Trophoblast cell (in vitro differentiated cells and primary cell): ENCODE measurements at places on chromosomes 1 and 21.
A peak's percentile ranks its signal among the peaks of the same experiment; 100 is the strongest.

GRCh38 chr1:94519351-94519750 is 22.2 kb downstream of the F3 start:
- DNase-seq, result no peak

DNA sequence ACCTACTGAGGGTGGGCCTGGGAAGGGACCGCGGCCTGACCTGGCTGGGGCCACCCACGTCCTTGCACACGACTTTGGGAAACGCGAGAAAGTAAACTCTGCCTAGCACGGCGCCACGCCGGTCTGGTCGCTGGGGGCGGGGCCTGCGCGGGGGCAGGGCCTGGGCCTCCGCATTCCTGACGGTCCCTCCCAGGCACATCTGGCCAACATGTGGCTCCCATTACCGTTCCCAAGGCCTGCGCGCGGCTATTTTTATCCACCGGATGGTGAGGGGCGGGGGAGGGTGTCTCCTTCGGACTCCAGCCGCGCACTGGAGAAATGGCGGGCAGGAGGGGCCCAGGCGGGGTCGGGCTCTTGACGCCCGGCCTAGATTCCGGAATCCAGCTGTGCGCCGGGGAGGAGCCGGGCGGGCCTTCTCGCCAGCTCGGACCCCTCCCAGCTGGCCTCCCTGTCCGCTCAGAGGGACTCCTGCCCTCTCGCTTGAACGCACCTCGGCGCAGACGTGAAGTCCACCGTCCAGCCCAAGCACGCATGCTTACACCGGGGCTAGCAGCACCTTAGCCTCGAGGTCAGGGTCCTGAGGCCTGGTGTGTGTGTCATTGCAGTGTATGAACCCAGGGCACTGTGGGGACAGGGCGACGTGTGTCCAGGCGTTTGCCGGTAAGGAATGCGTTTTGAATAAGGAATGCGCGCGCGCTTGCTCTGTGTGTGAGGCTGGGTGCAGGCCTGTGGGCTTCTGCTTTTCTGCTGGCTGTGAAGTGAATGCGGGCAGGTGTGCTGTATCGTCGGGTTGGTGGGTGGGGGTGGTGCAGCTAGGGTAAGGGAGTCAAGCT is 2.1 kb downstream of the EVA1B start:
- peak; percentile 99 for DNase-seq

- DNase-seq, result peak; percentile 86
These were observed 44.2 kb upstream of the LAPTM5 start for GRCh38 chr1:30801771-30802198.

DNA sequence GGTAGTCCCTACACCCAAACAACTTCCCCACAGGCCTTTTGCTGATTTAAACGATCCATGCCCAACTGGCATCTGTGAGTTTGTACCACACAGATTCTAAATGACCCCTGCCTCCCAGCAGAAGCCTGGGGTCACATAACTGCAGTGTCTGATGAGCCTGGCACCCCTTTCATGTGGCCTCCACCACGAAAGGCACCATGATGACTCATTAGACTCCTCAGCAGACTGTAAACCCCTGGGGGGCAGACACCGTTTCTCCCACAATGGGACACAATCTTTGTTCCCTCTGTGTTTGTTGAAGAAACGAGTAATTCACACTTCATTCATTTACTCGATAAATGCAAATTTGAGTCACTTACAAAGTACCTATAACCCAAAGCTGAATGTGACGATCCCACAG is 81.6 kb downstream of the CCDC185 start:
- DNase-seq, result no peak

- no peak for DNase-seq
These were observed 38.6 kb downstream of the BMP8A start for GRCh38 chr1:39529901-39530535.

GRCh38 chr1:214451596-214451995 is 99.8 kb downstream of the PTPN14 start:
- DNase-seq, result no peak

GRCh38 chr1:117852853-117853553 is 76.4 kb downstream of the GDAP2 start:
- no peak for DNase-seq

DNA sequence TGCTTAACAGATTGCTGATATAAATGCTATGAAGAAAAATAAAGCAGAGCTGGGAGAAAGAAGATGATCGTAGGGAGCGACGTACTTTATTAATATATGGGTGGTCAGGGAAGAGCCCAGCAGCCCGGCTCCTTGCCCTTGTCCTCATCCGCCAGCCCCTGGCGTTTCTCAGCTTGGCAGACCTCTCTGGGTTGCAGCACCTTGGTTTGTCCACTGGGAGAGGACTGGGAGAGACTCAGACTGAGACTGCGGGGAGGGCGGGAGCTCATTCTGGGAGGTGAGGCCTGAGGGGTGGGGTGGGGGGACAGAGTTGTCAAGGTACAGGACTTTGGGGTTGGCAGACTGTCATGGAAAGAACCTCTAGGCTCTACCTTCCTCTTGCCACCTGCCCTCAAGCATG is 3.3 kb upstream of the S100A3 start:
- no peak for DNase-seq
